ENCODE measurements at places on chromosomes 3 and 15.

DNA sequence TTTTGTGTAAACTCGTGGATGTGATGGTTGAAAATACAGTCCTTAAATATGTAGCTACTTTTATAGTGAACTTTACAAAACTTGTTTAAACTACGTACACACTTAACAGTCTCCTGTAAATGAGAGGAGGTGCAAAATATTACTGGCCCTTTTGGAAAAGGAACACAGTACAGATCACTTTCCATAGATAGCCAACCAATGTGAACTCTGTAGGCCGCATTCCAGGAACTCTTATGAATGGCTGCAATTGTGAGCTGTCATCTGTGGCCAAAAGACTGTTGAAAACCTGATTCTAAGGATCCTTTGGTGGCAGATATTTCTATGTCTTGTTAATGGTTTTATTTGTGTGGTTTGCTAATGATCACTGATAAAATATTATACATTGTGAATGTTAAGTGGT, 6.2 kb downstream of the TSC22D2 start:
- no peak for DNase-seq

DNA sequence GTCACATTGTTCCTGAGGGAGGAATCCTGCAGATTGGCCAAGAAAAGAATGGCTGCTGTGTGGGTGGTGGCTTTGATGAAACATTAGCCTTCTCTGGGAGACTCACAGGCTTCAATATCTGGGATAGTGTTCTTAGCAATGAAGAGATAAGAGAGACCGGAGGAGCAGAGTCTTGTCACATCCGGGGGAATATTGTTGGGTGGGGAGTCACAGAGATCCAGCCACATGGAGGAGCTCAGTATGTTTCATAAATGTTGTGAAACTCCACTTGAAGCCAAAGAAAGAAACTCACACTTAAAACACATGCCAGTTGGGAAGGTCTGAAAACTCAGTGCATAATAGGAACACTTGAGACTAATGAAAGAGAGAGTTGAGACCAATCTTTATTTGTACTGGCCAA, 6.1 kb downstream of the PTX3 start:
- DNase-seq = no peak

- DNase-seq = no peak
Measured at GRCh38 chr3:117651246-117651645, 941.7 kb downstream of the TUSC7 start.

GRCh38 chr3:189202106-189202505, 30.3 kb downstream of the TPRG1 start:
- DNase-seq = no peak
